ENCODE measurements at places on chromosomes 7 and 10.

- no peak for DNase-seq
Measured at GRCh38 chr7:116356979-116357378, 142.6 kb upstream of the CAV2 start.

DNA sequence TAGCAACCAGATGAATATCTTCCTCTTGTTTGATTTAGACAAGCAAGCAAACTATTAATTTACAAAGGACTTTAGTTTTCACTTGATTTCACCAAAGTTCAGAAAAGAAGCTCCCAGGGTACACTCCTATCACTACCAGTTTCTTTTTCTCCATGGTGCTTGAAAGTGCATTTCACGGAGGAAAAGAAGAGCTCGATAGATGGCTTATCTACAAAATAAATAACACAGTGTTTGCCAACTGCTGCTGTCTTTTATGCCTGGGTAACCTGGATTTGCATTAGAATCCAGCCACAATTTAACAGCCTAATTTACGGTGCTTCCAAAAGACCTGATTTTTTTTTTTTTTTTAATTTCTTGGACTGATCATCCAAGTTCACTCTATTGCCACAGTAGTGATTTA lies 275.7 kb downstream of the GPR37 start:
- no peak for DNase-seq

DNA sequence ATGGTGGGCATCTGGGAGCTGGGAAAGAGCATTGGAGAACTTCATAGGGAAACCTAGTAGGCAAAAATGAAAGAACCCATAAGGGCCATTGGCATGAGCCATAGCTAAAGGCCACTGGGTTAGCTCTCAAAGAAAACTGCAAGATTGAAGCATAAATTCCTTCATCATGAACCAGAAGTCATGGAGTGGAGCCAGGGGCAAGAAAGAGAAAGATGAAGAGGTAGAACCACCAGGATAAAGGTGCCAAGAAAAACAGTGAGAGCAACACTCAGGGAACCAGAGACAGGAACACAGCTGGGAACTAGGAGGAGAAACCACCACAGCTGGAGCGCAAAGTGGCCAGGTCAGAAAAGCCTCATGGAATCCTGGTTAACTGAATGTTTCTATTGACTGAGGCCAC lies 11.5 kb upstream of the SGMS1 start:
- DNase-seq, result no peak

- no peak for DNase-seq
Measured at GRCh38 chr7:144723301-144723700, 112.6 kb downstream of the TPK1 start.

- no peak for DNase-seq
Measured at GRCh38 chr7:23260371-23260770, 13.8 kb downstream of the GPNMB start.

- no peak for DNase-seq
Measured at GRCh38 chr7:156073366-156074052, 261.2 kb upstream of the SHH start.

DNA sequence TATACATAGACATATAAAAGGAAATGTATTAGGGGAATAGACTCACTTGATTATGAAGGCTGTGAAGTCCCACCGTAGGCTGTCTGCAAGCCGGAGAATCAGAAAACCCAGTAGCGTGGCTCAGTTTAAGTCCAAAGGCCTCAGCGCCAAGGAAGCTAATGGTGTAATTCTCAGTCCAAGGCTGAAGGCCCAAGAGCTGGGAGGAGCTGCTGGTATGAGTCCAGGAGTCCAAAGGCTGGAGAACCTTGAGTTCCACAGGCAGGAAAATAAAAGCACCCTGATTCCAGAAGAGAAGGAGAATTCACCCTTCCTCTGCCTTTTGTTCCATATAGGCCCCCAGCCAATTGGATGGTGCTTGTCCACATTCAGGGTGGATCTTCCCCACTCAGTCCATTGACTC lies 166.2 kb upstream of the TAC1 start:
- DNase-seq, result no peak

DNA sequence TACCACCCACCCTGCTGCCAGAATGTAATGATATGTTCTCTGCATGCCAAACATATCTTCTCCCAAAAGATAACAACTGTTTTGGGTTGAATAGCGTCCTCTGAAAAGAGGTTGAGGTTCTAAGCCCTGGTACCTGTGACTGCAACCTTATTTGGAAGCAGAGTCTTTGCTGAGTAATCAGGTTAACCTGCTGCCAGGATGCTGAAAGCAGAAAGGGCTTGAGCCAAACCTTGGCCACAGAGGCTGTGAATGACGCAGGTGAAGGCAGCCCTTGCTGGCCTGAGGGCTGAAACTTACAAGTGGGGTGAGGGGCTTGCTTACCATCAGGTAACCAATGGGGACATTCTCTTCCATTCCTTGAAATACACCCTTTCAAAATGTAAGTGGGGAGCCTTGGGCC lies 151.8 kb upstream of the RHEB start:
- no peak for DNase-seq

DNA sequence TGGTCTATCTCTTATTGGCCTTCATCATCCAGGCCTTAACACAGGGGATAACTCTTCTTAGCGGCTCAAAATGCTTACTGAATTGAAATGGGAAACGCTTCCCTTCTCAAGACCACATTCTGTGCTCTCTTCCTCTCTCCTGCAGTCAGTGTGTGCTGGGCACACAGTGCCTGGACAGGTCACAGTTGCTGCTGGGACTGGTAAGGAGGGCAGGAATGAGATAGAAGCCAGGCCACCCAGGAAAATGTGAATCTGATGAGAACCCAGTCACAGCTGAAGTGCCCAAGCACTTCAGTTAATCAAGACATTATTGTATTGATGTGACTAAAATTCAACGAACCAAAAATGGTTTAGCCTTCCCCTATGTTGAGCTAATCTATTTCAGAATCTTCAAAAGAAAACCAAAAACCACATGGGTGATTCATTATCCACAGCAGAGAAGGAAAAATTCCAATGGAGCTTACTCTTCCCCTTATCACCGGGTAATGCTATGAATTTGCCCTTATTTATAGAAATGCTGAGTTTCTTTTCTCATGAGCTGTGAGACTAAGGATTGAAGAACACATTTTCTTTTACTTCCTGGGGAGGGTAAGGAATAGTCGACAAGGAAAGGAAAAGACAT lies 41.2 kb upstream of the PLPP4 start:
- DNase-seq, result no peak

DNA sequence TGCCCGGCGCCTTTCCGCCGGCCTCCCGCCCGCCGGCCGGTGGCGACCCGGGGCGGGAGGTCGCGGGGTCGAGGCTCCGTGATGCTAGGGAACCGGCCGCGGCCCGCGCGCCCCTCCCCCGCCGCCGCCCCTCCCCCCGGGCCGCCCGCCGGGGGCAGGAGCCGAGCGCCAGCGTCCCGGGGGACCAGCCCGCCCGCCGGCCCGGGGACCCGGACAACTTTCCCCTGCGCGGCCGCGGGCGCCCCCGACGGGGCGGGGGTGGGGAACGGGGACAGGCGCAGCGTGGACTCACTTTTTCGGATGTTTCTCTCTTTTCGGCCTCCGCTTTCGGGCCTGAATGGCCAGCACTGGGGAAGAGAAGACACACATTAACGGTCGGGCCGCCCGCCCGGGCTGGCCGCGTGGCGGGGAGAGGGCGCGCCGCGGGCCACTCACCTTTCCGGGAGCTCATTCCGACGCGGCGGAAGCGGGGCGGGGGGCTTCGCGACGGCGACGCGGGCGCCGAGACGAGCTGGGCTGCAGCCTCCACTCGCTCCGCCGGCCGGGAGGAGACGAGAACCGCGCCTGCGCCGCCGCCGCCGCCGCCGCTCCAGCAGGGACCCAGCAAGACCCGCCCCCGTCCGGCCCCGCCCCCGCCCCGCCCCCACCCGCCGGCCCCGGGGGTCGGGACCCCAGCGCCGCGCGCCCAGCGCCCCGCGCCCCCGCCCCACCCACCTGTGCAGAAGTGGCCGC lies at the start of gene SRPK2:
Gene SRPK2, minus strand, starts transcription at position 566 of the 732 bp plus-strand sequence.
- DNase-seq, result peak; percentile 76

- no peak for DNase-seq
Measured at GRCh38 chr7:28919510-28919909, 38.6 kb downstream of the TRIL start.

- no peak for DNase-seq
Measured at GRCh38 chr10:110880012-110880411, 8.3 kb downstream of the PDCD4 start.

DNA sequence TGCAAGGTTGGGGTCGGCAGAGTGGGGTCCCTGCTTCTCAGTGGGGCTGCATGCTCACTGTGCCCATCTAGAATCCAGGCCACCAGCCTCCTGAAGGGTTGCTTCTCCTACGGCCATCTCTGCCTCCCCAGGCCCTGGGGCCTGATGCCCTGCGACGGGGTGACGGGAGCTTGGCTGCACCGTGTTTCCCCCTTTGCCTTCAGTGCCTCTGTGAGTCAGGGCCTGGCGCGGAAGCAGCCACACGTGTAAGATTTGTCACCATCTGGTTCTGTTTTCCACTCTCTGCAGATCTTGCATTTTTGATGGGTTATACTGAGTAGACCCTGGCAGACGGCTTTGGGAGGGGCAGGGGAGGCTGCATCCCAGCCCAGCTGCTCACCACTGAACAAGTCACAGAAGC lies 7.2 kb downstream of the ADAMTS14 start:
- no peak for DNase-seq

GRCh38 chr7:151137076-151137675 lies 30.3 kb downstream of the GBX1 start:
- no peak for DNase-seq

GRCh38 chr10:60711496-60711895 lies 66.8 kb upstream of the CDK1 start:
- DNase-seq, result no peak

- no peak for DNase-seq
Measured at GRCh38 chr10:85008488-85009184, 680.2 kb downstream of the CCSER2 start.

GRCh38 chr10:120993089-120993488 lies 141.9 kb downstream of the WDR11 start:
- DNase-seq, result no peak

DNA sequence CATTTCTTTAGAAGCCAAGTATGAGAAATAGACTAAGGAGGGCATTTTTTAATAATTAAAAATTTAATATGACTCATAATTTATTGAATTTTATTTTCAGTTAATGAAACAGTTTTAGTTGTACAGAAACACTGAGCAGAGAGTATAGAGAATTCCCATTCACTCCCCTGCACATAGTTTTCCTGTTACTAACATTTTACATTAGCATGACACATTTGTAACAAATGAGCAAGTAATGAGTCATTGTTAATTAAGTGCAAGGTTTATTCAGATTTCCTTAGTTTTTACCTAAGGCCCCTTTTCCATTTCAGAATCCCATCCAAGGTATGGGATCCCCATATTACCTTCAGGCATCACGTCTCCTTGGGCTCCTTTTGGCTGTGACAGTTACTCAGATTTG lies 271.5 kb upstream of the FZD8 start:
- no peak for DNase-seq

- DNase-seq, result no peak
Measured at GRCh38 chr10:62451611-62451975, 77.4 kb downstream of the ZNF365 start.

GRCh38 chr7:1065585-1066241 lies 21.4 kb downstream of the GPR146 start:
- peak; percentile 78 for DNase-seq

DNA sequence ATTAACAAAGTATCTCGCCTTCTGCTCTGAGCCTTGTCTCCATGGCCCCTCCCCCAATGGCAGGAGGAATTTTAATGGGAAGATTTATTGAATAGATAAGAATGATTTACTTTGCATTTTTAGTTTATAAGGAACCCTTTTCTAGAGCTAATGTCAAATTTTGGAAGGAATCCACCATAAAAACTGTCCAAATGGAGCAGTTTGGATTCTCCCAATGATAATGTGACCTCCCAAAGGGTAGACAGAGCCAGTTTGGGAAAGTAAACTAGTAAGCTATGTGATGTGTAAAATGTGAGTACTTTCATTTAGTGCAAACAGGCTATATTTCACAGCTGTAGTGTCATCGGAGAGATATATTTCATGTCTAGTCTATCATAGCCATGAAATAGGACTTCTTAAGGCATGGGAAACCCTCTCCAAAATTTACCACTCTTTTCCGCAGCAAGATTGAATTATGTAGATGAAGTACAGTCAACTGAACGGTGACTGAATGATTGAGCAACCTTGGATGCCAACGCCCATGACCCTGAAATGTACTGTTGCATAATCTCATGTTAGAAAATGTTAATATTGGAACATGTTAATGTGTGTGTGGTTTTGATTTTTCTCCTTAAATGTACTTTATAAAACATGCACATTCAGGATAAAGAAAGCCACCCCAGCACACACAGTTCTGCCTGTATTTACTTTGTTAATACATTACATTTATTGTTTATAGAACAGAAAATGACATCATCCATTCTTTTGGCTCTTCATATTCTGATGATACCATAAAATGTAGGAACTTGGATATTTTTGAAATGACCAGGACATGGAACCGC lies 140.6 kb downstream of the NRP1 start:
- no peak for DNase-seq

GRCh38 chr7:132596588-132596987 lies 20.3 kb upstream of the PLXNA4 start:
- no peak for DNase-seq

- no peak for DNase-seq
Measured at GRCh38 chr7:146862415-146862814, 745.8 kb downstream of the CNTNAP2 start.

- peak; percentile 29 for DNase-seq
Measured at GRCh38 chr10:86688398-86688921, 20.1 kb downstream of the LDB3 start.

GRCh38 chr7:38306171-38306570 lies 32.7 kb upstream of the TARP start:
- DNase-seq, result no peak

DNA sequence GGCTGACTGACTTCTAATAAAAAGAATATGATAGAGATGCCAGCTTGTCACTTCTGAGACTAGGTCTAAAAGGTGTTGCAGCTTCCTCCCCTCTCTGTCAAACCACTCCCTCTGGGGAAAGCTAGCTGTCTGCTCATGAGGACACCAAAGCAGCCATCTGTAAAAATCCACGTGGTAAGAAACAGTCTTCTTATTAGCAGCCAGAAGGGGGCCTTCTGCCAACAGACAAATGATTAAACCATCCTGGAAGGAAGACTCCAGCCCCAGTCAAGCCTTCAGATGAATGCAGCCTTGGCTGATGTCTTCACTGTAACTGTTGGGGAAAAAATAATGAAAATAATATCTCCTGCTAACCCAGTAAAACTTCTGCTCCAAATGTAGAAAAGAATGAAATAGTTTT lies 41.9 kb upstream of the DAGLB start:
- DNase-seq, result no peak

GRCh38 chr7:12360948-12361347 lies 42.7 kb downstream of the VWDE start:
- no peak for DNase-seq

- DNase-seq, result no peak
Measured at GRCh38 chr7:36455646-36456045, 66.0 kb downstream of the ANLN start.
